ENCODE measurements at places on chromosomes 3 and 15.

GRCh38 chr3:142239421-142239820 is 14.0 kb upstream of the GK5 start:
- no peak for DNase-seq

GRCh38 chr3:29335943-29336342 is 55.1 kb downstream of the RBMS3 start:
- no peak for DNase-seq

- DNase-seq = no peak
These were observed 74.7 kb downstream of the XXYLT1 start for GRCh38 chr3:195196266-195196665.

DNA sequence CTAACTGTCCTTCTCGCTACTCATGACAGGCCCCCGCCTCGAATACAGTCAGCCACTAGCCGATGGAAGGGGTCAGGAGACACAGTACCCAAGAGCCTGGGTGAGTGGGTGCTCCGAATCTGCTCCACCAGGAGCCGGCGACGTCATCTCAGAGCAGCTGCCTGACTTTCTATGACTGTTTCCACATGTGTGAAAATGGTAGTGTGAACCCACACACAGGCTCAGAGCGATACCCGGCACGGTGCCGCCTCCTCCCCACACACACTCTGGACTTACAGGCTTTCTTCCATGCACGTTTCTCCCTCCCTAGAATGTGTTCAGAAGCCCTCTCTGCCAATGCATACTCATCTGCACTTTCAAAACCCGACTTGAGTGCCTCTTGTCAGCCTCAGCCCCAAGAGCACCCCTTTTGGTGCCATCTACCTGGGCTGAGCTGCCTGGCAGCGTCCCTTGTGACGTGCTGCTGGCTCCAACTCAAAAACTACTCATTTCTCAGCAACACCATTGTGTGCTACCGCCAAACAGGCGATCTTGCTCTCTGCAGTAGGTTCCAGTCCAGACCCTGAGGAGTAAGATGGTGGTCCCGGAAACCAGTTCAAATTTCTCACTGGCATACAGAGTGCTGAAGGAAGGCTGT is 29.7 kb downstream of the VGLL4 start:
- no peak for DNase-seq

- DNase-seq = no peak
These were observed 415.7 kb upstream of the ROBO2 start for GRCh38 chr3:76624164-76624563.

DNA sequence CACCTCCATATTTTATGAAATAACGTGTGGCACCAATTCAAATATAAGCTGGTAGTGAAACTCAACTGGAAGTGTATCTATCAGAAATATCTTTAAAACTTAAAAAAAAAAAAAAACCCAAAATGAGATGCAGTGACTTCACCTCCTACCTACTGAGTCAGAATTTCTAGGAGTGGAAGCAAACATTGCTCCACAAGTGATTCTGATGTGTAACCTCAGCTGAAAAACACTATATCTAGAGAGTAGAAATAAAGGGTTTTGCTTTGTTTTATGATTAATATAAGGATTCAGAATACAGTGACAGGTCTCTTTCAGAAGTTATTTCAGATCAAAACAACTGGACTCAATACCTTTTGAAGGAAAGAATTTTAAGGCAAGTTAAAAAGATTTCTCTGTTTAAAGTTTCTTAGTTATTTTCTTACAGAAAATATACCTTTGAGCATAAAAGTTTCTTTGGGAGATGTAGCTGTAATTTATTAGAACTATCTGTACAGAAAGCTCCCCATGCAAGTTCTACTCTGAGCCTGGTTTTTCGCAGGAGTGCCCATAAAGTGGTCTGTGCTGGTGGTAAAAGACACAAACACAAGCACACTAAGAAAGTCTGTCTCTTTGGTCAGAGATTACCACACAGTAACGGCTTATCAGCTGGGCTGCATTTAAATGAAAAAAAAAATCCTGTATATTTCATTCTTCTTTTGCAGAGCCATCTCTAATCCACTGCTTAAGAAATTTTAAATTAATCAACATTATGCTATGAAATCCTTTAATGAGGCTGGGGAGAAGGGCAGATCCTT is 59.9 kb upstream of the PPIB start:
- DNase-seq = no peak

- DNase-seq = no peak
These were observed 29.6 kb downstream of the RPL22L1 start for GRCh38 chr3:170840291-170840859.

DNA sequence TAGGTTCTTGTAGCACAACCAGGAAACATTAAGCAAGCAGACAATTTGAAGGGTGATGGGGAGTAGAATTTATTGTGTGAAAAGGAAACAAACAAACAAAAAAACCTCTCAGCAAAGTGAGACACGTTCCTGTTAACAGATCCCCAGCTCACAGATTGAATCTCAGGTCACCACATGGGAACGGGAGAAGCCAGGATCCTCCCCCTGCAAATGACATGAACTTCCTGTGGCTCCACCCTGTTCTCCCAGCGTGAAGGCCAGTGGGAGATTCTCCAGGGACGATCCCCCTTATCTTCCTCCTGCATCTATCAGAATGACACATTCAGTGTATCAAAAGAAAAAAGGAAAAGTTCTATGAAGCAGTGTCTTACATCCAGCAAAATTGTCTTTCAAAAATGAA is 1488.1 kb downstream of the OTOL1 start:
- no peak for DNase-seq

DNA sequence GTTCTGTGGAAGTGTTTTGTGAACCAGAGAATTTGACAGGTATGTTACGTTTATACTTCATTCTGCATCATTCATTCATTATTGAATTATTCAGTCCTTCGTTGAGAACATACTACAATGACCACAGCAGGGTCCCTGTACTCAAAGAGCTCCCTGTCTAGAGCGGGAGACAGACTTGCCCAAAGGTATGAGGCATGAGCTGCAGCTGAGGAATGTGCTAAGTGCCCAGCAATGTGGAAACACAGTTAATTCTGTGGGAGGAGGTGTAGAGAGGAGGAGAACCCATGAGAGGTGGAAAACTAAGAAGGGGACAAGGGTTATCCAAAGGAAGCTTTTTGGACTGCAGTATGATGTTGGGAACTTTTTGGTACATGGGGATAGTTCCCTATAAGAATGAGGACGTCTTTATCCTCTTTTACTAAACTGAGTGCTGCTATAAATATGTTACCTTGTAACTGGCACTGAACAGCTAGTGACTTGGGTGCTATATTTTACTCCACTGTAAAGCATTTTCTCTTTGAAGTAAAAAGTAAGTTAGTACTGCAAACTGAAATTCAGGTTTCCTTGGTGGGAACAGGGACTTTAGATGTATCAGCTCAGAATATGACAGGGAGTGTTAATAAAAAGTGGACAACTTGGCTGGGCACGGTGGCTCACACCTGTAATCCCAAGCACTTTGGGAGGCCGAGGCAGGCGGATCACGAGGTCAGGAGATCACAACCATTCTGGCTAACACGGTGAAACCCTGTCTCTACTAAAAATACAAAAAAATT is 5.7 kb downstream of the SMAD3 start:
- DNase-seq = no peak

- no peak for DNase-seq
These were observed 166.6 kb downstream of the TPRG1 start for GRCh38 chr3:189338366-189338765.

DNA sequence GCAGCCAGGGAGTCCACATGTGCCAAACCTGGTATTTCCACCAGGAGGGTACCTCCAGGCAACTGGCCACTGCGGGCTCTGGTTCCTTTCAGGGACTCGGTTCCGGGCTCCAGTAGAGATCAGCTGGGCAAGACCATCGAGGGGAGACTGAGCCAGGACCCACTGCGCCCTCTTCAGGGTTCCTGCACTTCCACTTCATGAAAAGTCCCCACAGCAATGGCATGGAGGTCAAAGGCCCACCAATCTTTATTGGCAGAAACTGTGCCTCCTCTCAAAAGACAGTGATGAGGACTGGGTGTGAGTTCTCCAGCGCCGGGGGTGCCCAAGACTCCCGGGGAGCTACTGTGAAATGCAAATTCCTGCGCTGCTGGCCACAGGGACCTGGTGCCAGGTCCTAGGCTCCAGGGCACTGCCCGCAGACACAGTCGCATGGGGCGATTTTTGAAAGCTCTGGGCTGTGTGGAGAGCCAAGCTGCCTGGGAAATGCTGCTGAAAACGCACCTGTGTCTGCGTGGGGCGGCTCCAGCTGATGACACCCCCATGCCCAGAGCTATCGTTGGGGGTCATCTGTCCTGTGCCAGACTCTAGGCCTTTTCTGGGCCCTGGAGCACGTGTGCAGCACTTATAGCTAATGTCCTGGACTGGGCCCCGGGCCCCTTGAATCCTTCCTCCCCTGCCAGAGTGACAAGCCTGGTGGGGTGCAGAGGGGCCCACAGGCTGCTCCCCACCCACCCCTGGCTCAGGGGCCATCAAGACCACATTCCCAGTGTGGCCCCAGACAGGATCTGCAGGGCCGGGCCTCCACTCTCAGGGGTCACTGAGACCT is 144.0 kb downstream of the NSMCE3 start:
- no peak for DNase-seq

GRCh38 chr15:73944161-73945129 is 18.2 kb downstream of the LOXL1 start:
- no peak for DNase-seq

- no peak for DNase-seq
These were observed 11.1 kb upstream of the PSTPIP1 start for GRCh38 chr15:76983590-76984375.

GRCh38 chr15:62803856-62804400 is 238.6 kb upstream of the TPM1 start:
- DNase-seq = no peak

GRCh38 chr3:119759962-119760361 is 21.9 kb upstream of the NR1I2 start:
- DNase-seq = no peak

DNA sequence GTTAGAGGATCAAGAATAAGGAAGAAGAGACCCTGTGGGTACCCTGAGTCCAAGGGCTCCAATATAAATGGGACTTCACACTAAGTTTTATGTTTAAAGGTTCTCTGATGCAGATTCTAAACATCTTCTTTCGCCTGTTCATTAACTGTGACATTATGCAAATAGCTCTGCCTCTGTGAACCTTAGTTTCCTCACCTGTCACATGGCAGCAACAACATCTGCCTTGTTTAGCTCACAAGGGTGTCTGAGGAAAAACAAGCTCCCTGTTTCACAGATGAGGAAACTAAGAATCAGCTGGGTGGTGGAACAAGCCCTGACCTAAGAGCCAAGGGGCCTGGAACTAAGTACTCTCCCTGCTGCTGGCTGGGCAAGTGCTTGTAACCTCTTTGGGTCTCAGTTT is 40.8 kb downstream of the GOLGA6L1 start:
- no peak for DNase-seq

DNA sequence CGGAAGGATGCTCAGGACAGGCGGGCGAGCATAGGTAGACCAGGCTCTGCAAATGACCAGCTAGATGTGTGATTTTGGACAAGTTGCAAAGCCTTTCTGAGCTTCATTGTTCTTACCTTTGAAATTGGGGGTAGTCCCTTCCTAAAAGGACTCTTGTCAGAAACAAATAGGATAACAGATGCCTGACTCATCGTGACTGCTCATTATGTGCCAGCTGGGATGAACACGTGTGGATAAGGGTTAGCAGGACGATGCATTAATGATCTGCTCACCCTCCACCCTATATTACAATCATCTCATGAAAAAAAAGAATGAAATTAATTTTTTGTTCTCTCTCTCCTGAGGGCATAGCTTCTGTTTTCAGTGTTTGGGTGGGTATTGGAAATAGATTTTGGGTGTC is 223.4 kb downstream of the NR2F2 start:
- no peak for DNase-seq

DNA sequence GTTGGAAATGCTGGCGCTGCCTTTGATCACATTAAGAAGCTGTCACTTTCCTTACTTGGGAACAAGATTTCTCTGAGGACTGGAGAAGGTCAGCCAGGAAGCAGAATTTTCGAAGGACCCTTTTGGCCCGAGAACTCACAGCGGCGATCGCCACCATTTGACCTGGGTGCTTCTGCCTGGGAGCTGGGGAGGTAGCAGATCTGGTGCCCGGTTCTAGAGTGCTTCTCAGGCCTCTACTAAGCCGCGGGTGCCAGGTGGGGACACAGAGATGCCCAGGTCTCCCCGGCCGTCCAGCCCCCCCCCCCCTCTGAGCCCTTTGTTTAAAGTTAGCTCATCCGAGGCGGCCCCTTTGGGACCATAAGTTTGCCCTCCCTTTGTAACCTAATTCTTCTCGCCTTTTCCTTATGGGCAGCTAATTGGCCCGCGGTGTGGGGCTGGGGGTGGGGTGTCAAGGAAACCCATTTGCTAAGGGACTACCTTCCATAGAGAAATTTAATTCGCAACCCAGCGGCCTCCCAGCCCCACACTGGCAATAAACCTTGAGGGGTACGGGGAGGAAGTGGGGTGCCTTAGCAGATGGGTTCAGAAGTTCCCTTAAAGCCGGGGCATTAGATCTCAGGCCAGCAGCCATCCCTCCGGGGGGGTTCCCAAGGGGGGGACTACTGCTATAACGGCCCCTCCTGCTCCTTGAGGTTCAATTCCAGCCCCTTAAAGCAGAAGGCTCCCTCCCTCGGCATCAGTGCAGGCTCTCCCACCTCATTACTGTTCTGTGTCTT is 1.9 kb downstream of the GATA2 start:
- DNase-seq = no peak

GRCh38 chr3:72810659-72811434 is 37.4 kb downstream of the SHQ1 start:
- DNase-seq = no peak

DNA sequence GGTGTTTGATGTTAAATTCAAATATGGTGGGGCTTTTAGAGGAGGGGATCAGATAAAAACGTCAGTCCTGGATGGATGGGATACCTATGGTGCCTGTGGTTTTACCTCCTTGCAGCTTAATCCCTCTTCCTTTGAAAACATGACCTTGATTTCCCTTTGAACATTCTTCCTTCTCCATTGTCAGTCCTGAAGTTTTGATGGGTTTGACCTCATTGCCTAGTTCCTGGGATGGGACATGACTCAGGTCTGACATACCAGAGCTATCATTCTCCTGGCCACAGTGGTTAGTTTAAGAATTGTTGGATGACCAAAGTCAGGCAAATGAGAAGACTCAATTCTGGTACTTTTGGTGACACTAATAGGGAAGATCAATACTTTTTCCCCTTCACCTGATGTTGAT is 87.2 kb downstream of the PRICKLE2 start:
- no peak for DNase-seq

DNA sequence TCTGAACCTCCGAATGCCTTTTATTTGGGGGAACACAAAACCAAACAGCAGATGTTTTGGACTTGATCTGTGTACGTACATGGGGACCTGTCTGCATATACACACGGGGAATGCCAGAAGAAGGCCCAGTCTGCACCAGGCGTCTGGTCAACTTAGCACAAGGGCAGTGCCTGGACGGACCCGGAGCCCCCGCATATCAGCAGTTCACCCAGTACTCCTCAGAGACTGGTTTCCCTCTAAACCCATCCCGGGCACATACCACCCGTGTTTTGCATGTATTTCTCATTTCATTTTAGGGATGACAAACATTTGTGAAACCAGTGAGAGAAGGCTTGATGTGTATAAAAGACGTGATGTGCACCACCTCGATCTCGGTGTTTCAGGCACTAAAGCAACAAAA is 49.7 kb downstream of the KLHL25 start:
- DNase-seq = no peak

GRCh38 chr3:112333381-112334317 is 693 bp downstream of the CD200 start:
- peak; percentile 85 for DNase-seq
